ENCODE measurements at places on chromosomes 6 and 20.

DNA sequence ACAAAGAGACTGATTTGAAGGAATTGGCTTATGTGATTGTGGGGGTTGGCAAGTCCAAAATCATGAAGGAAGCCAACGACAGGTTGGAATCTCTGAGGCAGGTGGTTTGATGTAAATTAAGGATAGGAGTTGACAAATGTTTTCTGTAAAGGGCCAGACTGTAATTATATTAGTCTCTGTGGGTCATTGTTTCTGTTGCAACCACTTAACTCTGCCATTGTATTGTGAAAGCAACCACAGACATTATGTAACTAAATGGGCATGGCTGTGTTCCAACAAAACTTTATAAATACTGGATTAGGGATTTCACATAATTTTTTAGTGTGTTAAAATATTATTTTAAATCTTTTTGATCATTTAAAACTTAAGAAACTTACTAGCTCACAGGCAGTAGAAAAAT lies 199.2 kb upstream of the MYLIP start:
- no peak for DNase-seq

GRCh38 chr6:24848461-24848860 lies 49.7 kb upstream of the ARMH2 start:
- no peak for DNase-seq

DNA sequence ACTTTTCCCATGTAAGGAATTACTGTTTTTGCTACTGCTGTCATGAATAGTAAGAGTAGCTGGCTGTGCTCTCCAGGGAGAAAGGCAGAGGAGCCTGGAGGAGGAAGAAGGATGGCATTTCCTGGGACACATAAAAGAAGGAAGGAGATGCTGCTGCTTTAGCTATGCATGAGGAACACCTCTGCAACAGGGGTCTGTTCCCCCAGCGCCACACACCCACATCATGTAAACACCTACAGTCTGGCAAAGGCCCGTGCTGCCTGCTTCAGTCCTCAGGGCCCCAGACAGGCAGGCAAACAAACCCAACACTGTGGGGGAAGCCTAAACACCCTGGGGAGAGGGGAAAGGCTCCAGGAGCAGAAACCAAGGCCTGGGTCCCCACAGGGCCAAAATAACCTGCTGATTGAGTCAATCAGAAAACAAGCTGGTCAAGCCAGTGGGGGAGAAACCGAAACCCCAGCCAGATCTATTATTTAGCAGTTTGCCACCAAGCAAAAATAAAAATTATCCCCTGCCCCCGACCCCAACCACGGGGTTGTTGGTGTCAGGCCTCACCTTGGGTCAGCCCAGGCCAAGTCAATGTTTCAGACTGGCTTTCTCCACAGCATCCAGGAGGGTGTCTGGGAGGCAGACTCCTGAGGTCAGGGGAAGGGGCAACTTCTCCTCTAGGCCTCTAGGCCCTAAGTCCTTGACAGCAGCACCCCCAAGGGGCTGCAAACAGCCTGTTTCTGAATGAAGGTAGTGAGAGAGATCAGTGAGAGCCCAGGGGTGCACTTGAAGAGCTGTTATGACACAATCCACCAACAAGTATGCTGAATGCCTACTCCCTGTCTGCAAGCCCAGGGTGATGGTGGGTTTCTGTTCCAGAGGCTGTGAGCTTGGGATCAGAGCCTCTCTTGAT lies 34.6 kb upstream of the SCUBE3 start:
- DNase-seq = no peak

DNA sequence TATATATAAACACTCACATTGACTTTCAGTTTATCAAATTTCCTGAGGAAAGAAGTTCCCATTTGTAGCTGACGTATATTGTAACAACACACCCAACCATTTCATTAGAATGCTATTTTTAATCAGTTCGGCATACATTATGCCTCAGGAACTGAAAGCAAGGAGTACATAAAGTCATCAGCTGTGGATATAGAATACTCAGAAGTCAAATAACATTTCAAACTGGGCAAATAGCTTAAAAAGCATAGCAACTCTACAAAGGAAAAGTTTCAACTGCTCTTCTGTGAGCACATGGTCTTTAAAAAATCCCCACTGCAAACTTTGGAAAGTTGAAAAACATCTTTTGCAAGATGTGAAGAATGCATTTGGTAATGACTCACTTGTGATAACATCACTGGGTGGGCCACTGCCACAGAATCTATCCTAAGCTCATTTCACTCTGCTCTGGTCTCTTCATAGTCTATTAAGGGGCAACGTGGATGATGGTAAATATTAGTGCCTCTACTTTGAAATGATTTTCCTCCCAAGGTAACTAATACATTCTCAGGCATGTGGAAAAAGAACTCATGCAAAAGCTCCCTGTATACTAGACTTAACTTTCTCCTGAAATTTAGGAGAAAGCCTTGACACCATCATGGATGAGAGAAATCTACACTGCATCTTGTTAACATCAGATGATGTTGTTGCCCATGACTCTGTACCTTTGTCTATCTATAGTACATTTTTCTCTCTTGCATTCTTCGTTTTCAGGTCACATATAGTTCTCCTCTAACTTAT lies 49.2 kb downstream of the FYN start:
- DNase-seq = no peak
